GM03348 (cell line): ENCODE measurements at places on chromosomes 2 and 18.

GRCh38 chr2:178012639-178013038 lies 59.9 kb downstream of the PDE11A start:
- no peak for DNase-seq

DNA sequence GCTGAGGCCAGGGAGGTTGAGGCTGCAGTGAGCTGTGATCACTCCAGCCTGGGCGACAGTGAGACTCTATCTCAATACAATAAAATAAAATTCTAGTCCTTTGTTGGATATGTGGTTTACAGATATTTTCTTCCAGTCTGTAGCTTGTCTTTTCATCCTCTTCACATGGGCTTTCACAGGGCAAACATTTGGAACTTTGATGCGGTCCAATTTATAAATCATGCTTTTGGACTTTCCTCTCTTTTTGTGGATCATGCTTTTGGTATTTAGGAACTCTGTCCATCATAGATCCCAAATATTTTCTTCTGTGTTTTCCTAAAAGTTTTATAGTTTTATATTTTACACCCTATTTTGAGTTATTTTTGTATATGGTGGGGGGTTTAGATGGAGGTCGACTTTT lies 14.9 kb downstream of the RAB10 start:
- no peak for DNase-seq

- DNase-seq: no peak
These were observed 90.8 kb downstream of the ARL4C start for GRCh38 chr2:234406085-234406484.

DNA sequence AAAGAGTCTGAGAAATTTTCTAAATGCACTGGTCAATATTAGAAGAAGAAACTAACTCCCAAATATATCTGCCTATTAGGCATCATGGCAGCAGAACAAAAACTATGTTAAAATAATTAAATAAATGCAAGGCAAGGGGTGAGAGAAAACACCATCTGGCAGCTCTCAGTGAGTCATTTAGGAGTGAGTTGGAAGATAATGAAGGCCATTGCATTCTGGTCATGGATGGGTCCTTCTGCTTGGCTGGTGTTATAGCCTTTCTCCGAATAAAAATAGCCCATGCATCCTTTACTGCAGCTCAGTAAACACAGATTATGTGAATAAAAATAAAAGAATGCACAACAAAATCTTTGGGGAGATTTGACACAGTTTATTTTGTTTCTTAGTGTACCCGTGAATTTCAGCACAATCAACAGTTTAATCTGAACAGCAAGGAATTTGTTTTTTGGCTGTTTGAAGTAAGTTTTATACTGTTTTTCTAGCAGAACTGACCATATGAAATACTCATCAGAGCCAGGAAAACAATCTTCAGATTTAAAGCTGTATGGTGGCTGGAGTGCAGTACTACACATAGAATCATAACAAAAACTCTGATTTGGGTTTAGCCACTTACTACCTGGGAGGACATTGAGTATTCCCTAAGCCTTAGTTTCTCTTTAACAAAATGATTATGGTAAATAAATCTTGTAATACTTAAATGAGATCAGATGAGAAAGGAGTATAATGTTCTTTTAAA lies 225.1 kb upstream of the ITGA4 start:
- peak; percentile 16 for DNase-seq

DNA sequence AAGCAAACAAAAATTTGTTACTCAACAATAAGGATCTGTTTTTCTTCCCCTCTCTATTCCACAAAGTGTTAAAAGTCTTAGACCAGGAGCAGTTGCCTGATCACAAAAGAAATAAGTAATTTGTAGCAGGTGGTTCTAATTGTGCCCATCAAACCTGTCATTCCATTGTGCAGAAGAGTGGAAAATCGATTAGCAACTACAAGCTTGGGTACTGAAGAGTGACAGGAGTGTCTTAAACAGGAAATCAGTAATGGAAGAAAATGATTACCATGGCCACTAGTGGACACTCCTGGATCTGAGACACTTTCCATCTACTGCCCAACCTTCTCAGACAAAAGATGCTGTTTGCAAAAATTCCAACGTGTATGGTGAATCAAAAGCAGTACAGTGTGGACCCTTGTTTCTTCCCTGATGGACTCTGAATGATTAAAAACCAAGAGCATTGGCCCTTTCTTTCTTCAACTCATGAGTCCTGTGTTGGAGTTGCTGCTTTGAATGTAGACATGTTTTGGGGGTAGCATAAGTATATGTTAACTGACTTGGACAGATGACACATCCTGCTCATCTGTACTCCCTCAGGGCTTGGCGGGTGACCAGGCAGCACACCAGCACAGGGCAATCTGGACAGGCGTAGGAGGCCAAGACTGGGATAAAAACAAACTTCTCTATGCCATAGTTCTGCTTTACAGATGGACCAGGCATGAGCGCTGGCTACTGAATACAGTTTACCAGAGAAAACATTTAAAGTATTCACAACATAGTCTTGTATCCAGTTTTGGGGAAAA lies 51.9 kb downstream of the PLA2R1 start:
- DNase-seq: no peak

DNA sequence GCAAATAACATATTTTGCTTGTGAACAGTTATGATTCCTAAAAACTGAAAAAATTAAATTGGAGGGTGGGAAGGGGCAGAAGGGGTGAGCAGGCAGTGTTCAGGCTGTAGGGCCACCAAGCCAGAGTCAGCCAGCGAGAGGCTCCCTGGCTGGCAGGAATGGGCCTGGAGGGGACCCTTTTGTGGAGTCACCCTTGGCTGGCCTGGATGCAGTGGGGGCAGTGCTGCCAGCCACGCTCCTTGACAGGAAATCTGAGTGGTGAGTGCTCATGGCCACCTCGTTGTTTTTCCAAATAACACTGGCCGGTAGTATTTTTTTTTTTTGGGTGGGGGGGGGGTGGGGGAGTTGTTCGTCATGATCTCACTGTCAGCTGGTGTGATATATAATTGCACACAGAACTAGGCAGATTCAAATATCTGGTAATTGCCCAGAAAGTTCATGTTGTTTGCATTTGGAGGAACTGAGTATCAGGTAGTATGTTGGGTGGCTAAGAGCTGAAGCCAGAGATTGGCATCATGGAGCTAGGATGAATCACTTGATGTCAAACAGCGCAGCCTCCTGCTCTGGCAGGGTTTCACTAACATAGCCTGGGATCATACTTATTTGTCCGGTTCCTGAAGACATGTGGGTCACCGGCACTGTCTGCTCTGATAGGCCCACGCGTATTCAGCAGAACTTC lies 160.0 kb downstream of the PTGR3 start:
- DNase-seq: no peak

DNA sequence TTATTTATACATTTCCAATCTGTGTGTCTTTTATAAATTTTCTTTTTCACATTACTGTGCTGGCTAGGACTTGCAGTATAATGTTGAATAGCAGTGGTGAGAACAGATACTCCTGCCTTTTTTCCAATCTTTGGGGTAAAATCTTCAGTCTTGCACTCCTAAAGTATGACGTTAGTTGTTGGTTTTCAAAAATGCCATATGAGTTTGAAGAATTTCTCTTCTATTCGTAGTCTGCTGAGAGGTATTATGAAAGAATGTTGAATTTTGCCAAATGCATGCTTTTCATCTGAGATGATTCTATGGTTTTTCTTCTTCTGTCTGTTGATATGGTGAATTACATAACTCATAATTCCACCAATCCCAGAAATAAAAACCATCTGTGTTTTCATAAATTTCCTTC lies 335.3 kb upstream of the CHST9 start:
- DNase-seq: peak; percentile 11

GRCh38 chr2:219603771-219604170 lies 6.1 kb downstream of the STK11IP start:
- DNase-seq: no peak

- DNase-seq: no peak
These were observed 62.9 kb downstream of the ARHGAP28 start for GRCh38 chr18:6792391-6792790.

GRCh38 chr2:64745562-64745961 lies 91.8 kb upstream of the SERTAD2 start:
- no peak for DNase-seq

DNA sequence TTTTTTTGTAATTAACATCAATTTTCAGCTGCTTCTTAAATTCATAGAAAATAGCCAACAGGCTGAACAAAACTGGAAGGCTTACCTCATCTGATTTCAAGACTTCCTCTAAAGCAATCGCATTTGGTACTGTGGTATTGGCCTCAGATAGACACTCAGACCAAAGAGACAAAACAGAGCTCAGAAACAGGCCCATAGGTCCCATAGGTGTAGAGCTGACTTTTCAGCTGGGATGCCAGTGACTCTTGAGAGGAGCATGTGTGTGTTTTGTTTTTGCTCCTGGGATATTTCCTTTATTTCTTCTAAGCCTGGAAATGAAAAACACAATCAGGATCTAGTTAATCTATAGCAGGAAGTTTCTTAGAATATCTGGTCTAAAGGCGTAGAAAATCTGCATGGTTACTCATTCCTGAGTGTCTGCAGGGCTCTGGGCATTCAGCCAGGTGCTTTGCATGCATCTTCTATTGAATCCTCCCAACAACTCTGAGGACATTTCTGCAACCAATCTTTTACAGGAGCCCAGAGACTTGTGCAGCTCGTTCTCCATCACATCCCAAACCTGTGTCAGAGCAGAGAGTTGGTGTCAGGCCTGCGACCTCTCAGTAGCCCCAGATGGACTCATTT lies 190.8 kb downstream of the RTP5 start:
- DNase-seq: peak; percentile 62
